ENCODE measurements at places on chromosomes 12 and 14.

GRCh38 chr14:95545515-95546168 is 10.8 kb downstream of the GLRX5 start:
- no peak overlapping the region for H3K4me3 ChIP-seq
- H3K4me1 ChIP-seq: peaks cover 13% of the 10 kb centered on the region
- H3K27ac ChIP-seq: no peak overlapping the region

DNA sequence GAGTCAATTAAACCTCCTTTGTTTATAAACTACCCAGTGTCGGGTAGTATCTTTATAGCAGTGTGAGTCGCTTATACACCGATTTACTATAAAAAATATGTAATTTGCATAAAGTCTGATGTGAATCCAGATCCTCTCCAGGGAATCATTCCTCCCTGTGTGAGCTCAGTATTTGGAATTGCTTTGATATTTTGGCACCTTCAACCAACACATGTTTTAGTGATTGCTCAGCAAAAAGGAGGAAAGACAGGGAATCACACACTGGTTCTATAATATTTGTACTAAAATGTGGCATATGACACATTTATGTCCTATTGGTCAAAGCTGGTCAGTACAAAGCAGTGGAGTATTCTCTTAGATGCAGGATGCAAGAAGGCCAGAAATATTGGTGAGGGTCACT is 703.9 kb upstream of the ATXN7L3B start:
- no peak for DNase-seq
- no peak overlapping the region for H3K4me3 ChIP-seq
- H3K4me1 ChIP-seq: no peaks in the 10 kb centered on the region
- H3K27ac ChIP-seq: no peak overlapping the region
- H3K27me3 ChIP-seq: no peaks in the 10 kb centered on the region

DNA sequence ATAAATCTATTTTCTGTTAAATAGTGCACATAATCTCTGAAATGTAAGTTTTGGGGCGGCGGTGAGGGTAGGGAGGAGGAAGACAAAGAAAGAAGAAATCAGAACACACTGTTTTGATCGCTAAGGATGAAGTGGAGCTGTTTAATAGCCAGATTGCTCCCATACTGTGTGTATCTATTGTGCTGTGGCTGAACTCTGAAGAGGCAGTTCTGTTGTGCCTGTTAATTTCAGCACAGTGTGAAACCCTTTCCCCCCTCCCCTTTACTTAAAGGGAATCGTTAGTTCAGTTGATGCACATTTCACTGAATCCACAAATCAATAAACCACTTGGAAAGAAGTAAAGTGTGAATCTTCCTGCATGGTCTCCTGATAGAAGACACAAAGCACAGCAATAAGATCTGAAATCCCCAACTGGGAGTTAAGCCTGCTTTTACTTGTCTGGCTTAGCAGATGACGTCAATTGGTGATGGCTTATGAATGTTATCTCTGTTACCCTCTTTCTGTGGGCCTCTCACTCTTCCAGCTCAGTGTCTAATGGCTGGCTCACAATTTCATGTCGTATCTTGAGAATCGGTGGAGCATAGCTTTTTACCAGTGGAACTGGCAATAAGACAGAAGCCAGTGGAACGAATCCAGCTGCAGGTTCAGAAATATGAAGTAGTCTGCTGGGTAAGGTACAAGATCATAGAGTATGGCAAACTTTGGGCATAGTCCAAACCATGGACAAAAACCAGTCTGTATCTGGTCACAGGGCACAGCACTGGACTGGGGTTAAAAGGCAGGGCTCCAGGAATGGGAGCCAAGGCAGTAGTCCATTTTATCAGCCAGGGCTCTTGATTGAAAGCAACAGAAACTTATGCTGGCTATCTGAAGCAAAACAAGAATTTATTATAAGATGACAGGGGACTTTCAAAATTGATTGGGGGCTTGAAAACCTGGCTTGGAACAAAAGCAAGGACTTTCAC is 413.5 kb upstream of the SEL1L start:
- no peak for DNase-seq
- no peaks in the 10 kb centered on the region for H3K27me3 ChIP-seq
- no peaks in the 10 kb centered on the region for H3K36me3 ChIP-seq
- no peak overlapping the region for H3K27ac ChIP-seq
- no peak overlapping the region for H3K4me3 ChIP-seq

DNA sequence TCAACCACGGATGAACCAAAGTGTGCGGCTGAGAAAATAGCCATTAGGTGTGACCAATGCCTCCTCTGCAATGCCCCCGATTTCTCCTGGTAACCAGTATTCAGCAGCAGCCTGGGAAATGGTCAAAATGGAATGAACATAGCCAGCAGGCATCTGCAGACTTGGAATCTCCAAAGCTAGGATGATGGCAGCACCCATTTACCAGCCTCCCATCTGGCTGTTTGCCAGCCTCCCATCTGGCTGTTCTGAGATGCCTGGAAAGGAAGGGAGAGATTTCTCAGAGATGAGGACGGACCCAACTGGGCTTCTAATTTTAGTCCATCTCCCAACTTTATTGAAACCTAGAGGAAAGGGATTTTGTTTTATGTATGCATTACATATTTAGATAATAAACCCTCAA is 16.2 kb downstream of the CLMN start:
- peaks cover 84% of the 10 kb centered on the region for H3K4me1 ChIP-seq
- H3K36me3 ChIP-seq: no peaks in the 10 kb centered on the region
- H3K27me3 ChIP-seq: no peaks in the 10 kb centered on the region
- H3K27ac ChIP-seq: peak overlapping the region; percentile 60
- no peak for DNase-seq

DNA sequence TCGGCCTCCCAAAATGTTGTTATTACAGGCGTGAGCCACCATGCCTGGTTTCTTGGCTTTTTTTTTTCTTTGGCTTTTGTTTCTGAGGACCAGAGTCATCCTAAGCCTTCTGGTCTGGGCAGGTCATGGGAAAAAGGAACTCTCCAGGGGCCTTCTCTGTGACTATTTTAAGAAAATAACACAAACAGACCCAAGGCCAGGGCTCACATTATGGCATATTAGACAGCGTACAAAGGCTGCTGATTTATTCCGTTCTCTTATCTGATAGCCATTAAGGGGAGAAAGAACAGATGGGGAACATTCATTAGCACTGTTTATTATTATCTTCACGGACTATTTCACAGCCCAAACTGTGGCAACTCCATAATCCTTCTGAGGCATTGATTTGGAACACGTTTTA is 28.8 kb upstream of the MANSC4 start:
- peak overlapping the region; percentile 67 for H3K27ac ChIP-seq
- H3K4me3 ChIP-seq: no peak overlapping the region
- no peaks in the 10 kb centered on the region for H3K36me3 ChIP-seq

GRCh38 chr14:103298620-103299019 is 35.4 kb upstream of the EIF5 start:
- H3K36me3 ChIP-seq: no peaks in the 10 kb centered on the region
- H3K27ac ChIP-seq: no peak overlapping the region
- H3K4me1 ChIP-seq: no peaks in the 10 kb centered on the region

- no peaks in the 10 kb centered on the region for H3K27me3 ChIP-seq
- H3K4me3 ChIP-seq: no peak overlapping the region
- H3K36me3 ChIP-seq: no peaks in the 10 kb centered on the region
Measured at GRCh38 chr14:65261946-65262345, 150.6 kb upstream of the FUT8 start.

DNA sequence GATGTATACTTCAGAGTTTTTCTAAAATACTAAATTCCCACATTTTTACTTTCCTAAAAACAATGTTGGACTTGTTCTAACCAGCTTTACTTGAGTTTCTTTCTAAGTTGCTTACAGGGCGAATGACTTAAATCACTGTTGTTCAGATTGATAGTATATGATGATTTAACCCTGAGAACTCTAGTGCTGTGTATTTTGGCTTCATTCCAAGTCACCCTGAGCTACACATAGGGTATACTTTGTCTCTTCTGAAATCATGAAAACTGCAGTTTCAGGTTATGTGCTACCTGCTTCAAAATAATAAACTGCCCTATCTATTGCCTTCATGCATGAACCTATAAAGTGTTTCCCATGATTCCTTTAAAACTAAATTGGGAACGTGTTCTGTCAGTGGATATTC is 162.5 kb upstream of the PDE3A start:
- no peaks in the 10 kb centered on the region for H3K27me3 ChIP-seq
- no peaks in the 10 kb centered on the region for H3K4me1 ChIP-seq
- DNase-seq: no peak
- no peak overlapping the region for H3K4me3 ChIP-seq

GRCh38 chr14:63499701-63500250 is 43.4 kb downstream of the PPP2R5E start:
- H3K27me3 ChIP-seq: no peaks in the 10 kb centered on the region
- H3K4me3 ChIP-seq: no peak overlapping the region
- peaks cover 31% of the 10 kb centered on the region for H3K4me1 ChIP-seq
- DNase-seq: no peak
- H3K36me3 ChIP-seq: no peaks in the 10 kb centered on the region

- no peaks in the 10 kb centered on the region for H3K27me3 ChIP-seq
- H3K4me3 ChIP-seq: no peak overlapping the region
- H3K36me3 ChIP-seq: no peaks in the 10 kb centered on the region
- peak; percentile 65 for DNase-seq
- H3K4me1 ChIP-seq: peaks cover 11% of the 10 kb centered on the region
Measured at GRCh38 chr14:96095581-96096476, 56.7 kb downstream of the C14orf132 start.

DNA sequence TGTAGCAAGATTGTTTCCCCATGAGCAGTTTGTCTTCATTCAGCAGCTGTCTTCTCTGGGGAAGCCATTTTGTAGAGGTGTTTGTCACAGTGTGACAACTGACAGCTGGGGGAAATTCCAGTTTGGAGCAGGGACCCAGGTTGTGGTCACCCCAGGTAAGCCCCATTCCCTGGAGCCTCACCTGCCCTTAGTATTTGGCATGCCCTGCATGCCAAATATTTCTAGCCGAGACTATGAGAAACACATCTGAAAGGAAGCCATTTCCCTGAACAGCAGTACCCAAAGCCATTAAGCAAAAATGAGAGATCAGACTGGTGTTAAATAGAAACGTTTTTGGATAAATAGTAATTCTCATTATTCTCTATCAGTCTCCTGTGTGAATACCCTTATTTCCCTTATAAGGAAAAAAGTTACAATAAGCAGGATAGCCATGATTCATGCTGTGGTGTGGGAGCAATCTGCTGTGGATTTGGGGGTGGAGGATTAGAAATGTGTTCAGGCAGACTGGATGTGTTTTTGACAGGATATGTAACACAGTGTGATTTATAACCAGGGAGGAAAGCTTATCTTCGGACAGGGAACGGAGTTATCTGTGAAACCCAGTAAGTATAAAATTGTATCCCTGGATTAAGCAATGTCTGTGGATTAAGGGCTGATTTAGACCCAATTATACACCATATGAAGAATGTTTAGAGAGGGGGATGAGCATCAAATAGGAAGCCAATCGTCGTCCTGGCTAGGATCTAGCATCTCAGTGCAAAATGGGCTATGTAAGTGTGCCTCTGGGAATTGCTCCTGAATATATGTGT is 68.9 kb downstream of the DAD1 start:
- H3K36me3 ChIP-seq: no peaks in the 10 kb centered on the region
- no peak overlapping the region for H3K27ac ChIP-seq
- H3K27me3 ChIP-seq: no peaks in the 10 kb centered on the region
- peaks cover 11% of the 10 kb centered on the region for H3K4me1 ChIP-seq
- no peak overlapping the region for H3K4me3 ChIP-seq

GRCh38 chr12:47949441-47950341 is 13.7 kb upstream of the TMEM106C start:
- DNase-seq: peak; percentile 82
- H3K4me1 ChIP-seq: peaks cover 6% of the 10 kb centered on the region
- H3K36me3 ChIP-seq: no peaks in the 10 kb centered on the region

DNA sequence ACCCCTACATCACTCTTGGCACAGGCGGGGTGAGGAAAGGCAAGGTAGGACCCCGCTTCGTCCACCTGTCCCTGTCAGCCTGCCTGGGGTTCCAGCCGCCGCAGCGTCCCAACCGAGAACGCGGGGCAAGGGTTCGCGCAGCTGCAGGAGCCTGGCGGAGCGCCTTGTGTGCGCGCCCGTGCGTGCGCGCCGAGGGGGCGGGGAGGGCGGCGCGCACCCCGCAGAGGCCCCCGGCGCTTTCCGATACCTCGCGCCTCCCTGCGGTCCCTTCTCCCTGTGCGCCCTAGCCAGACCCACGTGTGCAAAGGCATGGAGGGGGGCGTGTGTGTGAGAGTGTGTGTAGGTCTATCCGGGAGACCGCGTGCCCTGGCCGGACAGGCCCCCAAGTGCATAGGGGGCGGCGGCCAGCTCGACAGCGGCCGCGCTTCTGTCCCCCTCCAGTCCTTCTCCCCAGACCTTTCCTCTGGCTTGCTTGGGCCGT is 122.4 kb downstream of the TSPAN9 start:
- no peak for DNase-seq
- no peak overlapping the region for H3K4me3 ChIP-seq
- peaks cover 22% of the 10 kb centered on the region for H3K4me1 ChIP-seq
- no peaks in the 10 kb centered on the region for H3K27me3 ChIP-seq
- no peaks in the 10 kb centered on the region for H3K36me3 ChIP-seq

DNA sequence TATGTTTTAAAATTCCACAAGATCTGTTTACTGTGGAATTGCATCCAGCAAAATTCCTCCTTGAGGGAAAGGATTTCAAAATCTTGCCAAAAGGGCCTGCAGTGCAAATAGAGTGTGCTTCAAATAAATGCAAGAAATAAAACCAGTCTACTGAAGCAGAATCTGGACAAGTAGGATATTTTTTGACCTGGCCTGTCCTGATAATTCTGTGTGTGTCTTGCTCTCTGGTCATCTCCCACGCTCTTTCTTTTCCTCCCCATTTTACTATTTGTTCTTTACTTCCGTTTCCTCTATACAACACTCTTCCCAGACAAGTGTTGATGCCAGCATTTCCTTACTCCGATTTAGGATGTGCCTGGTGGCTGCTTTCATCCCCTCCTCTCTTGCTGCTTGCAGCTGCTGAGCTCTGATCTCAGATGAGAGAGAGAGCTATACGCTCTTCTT is 115.9 kb downstream of the GPR135 start:
- H3K4me1 ChIP-seq: no peaks in the 10 kb centered on the region
- no peak overlapping the region for H3K4me3 ChIP-seq
- no peak overlapping the region for H3K27ac ChIP-seq
- H3K36me3 ChIP-seq: peaks cover 14% of the 10 kb centered on the region

DNA sequence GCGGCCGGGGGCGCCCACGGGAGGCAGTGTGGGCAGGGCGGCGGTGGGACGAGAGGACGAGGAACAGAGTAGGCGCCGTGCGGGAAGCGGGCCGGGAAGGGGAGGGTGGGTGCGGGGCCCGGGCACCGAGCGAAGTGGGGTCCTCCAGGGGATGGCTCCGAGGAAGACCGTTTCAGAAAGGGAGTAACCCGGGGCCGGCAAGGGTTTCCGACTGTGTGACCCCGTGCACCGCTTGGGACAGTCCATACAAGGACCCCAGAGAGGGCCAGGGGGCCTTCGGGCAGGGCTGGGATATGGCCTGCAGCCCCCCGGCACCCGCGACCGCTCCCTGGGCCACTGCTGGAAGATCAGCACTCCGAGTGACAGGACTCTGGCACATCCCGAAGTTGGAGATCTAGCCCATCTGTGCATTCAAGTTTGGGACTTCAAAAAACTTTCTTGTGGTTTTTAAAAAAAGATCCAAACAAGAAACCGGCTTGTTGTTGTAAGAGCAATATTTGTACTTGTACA is 448 bp downstream of the TSPAN9 start:
- DNase-seq: peak; percentile 34
- peak overlapping the region; percentile 89 for H3K27ac ChIP-seq
- peaks cover 30% of the 10 kb centered on the region for H3K4me1 ChIP-seq
- H3K36me3 ChIP-seq: no peaks in the 10 kb centered on the region
- peak overlapping the region; percentile 74 for H3K4me3 ChIP-seq

GRCh38 chr12:119505001-119505400 is 88.6 kb upstream of the TMEM233 start:
- no peaks in the 10 kb centered on the region for H3K36me3 ChIP-seq
- H3K4me1 ChIP-seq: no peaks in the 10 kb centered on the region
- H3K4me3 ChIP-seq: no peak overlapping the region
- H3K27ac ChIP-seq: no peak overlapping the region
- no peak for DNase-seq
